ENCODE measurements at places on chromosomes 3 and 15. TPM values are rescaled to one million over a fixed set of nuclear protein-coding genes. Genes with fewer than 3 reads are reported as not detected.

Gene ERICH6
- 0.15 TPM for total RNA-seq

Gene NR1I2
- total RNA-seq, result not detected

Gene HESX1
- total RNA-seq, result 1.2 TPM

Gene TRA2B
- 258 TPM for total RNA-seq

Gene EPHA3
- 1.5 TPM for total RNA-seq

Gene CPB1
- total RNA-seq, result not detected

Data from smooth muscle cell of trachea (primary cell).